Left lung (tissue), 14 donors: ENCODE measurements at places on chromosomes 11 and 22. TPM values are rescaled to one million over a fixed set of nuclear protein-coding genes. Genes with fewer than 3 reads are reported as not detected.

DNHD1 gene
- polyA plus RNA-seq = 16.6 TPM

SLC22A9 gene
- 0.14 TPM for polyA plus RNA-seq

SAA1 gene
- polyA plus RNA-seq = not detected

CASP4 gene
- polyA plus RNA-seq = 97.4 TPM

APOC3 gene
- 0.62 TPM for polyA plus RNA-seq

FAM180B gene
- 0.20 TPM for polyA plus RNA-seq

SEPTIN3 gene
- polyA plus RNA-seq = 2.0 TPM

NRIP3 gene
- polyA plus RNA-seq = 2.4 TPM

PRR33 gene
- polyA plus RNA-seq = 0.10 TPM

FAM111B gene
- polyA plus RNA-seq = 11.5 TPM

FOSL1 gene
- 0.22 TPM for polyA plus RNA-seq

OR52M1 gene
- polyA plus RNA-seq = not detected

ACTN3 gene
- polyA plus RNA-seq = not detected

GLB1L2 gene
- 4.7 TPM for polyA plus RNA-seq

LRP4 gene
- 27.7 TPM for polyA plus RNA-seq

RRP8 gene
- 21.2 TPM for polyA plus RNA-seq

FUT4 gene
- polyA plus RNA-seq = 8.0 TPM

MFRP gene
- not detected for polyA plus RNA-seq

DEPDC7 gene
- 22.5 TPM for polyA plus RNA-seq

POU2F3 gene
- polyA plus RNA-seq = 1.3 TPM

MMP27 gene
- not detected for polyA plus RNA-seq

MUC5AC gene
- 0.75 TPM for polyA plus RNA-seq

SYT13 gene
- polyA plus RNA-seq = 5.4 TPM

SMIM35 gene
- polyA plus RNA-seq = 0.30 TPM

USP2 gene
- polyA plus RNA-seq = 3.1 TPM

ZNF280A gene
- polyA plus RNA-seq = not detected

SCUBE2 gene
- polyA plus RNA-seq = 29.7 TPM
